ENCODE measurements at places on chromosomes 7 and 10.
A peak's percentile ranks its signal among the peaks of the same experiment; 100 is the strongest.

DNA sequence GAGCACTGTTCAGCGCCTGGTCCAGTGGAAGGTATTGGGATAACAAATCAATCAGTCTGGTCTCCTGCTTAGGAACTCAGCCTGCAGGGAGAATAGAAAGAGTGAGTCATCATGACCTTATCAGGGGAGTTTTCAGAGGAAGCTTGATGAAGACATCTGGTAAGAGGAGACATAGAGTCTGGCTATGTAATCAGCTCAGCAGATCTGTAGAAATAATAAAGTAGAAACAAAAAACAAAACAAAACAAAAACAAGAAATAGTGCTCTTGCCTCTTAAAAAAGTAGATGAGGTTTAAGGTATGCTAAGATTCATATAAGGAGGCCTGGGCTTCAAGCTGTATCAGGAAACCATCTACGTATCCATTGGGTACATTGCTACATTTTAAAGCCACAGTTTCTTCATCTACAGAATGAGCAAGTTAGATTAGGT is 14.4 kb downstream of the TAS2R41 start:
- DNase-seq = no peak

DNA sequence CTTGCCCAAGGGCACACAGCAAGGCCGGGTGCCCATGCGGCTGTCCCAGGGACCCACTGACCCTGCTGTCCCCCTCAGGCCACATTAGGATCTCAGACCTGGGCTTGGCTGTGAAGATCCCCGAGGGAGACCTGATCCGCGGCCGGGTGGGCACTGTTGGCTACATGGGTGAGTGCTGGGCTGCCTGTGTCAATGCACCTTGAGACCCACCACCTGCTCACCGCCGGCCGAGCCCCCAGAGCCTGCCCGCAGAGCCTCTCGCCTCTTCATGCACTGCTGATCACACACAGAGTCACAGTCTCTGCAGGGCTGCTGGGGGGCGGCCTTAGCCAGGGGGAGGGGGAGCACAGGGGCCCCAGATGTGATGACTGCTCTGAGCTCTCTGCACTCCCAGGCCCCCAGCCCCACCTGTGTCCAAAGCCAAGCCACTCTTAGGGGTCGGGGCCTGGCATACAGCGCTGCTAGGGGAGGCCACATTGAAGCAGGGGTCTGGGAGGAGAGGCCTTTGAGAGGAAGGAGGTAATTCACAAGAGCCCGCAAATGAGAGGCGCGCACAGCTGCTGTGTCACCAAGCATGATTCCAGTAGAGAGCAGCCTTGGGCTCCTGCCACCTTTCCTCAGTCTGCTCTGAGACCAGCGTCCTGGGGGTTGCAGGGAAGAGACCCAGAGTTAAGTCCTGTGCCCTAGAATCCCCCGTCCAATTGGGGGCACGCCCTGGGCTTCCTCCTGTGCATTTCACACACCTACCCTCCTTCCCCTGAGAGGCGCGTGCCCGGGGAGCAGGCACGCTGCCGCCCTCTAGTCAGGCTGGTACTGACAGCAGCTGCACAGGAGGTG is 100.4 kb downstream of the RGS10 start:
- DNase-seq = peak; percentile 77

DNA sequence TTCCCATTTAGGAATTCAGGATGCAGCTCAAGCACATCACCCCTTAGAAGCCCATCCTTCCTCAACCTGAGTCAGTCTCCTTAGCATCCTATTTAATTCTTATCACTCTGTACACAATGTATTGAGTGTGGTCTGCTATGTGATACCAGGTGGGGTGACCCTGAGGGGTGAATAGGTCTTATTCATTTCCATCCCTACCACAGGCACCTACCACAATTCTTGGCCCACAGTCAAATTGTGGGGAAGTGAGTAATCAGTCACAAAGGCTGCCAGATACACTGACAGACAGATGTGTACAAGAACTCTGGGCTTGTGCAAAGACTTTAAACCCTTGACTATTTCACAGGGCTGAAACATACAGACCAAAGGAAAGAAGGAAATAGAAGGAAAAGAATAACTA is 560.5 kb downstream of the PARD3 start:
- no peak for DNase-seq

- DNase-seq = peak; percentile 14
Measured at GRCh38 chr10:91797048-91797690, 1.1 kb upstream of the TNKS2 start.

DNA sequence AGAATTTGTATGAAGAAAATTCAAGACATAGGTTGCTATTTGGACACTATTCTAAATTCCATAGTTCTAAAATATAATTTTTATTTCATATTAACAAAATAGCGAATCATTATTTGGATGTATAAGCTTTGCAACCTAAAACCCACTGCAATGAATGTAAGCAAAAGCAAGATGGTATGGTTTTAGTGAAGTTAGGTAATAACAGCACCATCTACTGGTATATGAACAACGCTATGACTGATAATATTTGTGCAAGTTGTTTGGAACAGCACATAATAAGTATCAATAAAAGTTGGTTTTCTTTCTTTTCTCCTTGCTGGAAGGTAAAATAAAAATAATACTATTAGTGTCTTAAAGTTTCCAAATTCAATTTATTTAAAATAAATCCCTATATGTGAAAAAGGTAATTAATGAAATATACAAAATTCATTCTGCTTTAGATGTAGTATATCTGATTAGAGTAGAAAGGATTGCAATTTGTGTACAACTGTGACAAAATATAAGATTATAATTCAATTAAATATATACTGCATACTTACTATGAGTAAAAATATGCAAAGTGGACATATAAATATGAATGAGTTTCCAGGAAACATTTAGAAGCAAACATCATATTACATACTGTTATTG is 79.0 kb upstream of the LSM8 start:
- DNase-seq = no peak

DNA sequence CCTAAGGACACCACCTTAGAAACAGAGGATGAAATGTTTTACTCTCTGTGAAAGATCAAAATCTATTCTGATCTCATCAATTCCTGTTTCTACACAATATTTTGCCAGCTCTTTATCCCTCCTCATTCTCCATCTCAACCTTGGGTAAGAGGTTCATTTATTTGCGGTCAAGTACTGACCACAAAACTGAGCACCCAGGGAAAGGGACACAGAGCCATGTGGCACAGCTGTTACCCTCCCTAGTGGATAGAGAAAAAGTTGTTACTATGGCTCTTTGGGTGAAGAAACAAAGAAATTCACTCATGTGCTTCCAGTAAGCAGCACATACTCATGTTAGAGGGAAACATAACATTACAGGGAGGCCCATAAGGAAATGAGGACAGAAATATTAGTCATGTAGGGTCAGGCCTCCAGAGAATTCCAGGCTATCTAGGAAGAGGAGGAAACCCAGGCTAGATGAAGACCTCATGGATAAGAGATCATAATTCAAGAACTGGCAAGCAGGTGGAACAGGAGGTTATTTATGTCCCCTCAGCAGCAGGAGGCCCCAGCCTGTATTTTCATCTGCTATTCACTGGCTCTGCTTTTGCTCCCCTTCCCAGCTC is 114.5 kb downstream of the ATE1 start:
- no peak for DNase-seq

DNA sequence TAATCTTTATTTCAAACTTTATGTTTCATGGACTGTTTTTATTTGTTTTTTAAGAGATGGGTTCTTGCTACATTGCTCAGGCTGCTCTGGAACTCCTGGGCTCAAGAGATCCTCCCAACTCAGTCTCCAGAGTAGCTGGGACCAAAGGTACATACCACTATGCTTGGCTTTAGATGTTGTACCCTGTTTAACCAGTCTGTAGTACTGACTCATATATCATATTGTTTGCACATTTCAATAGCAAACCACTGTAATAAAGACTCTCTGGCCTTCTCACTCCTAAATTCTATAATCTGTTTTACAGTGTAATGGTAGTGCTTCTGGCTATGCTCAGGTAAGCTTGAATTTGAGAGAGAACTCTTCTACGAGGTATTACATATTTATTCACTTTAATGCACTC is 413.6 kb upstream of the PCDH15 start:
- DNase-seq = no peak

DNA sequence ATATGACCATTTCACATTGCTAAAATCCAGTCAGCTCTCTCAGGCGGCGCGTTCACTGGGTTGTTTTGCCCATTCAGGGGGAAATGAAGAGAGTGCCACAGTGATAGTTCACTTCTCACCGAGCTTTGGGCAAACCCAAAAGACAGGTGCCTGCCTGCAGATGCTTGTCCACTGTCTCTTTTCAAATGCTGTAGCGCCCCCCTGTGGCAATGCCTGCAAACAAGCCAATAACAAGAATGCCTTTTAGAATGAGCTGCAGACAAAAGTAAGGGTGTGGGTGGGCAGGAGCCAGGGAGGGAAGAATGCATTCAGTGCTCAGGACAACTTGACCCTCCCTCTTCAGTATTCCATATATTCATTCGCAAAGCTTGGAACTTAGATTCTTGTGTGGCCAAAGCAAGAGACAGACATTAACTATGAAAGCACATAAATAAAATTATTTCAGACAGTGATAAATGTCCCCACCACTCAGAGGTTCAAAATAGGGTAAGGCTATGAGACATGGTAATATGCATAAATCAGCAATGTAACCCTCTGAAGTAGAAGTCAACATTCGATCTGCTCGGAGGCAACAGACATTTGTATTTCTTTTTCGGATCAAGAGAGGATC is 86.9 kb downstream of the JAZF1 start:
- DNase-seq = peak; percentile 59

DNA sequence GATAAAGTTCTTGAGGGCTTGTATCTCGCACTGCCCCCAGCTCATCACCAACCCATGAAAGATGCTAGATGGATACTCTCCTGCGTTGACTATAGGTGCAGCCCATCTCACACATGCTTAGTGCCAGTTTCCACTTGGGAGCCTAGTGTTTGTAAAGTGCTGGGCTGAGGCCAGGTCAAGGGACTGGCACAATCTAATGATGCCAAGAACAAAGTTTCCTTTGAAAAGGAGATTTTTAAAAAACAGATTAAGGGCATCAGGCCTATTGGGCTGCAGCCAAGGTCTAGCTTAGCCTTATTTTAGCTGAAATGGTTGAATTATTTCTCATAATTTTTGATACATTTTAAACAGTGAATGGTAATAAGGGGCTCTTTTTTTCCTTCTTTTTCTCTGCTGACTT is 259.0 kb downstream of the ADRA2A start:
- DNase-seq = no peak

DNA sequence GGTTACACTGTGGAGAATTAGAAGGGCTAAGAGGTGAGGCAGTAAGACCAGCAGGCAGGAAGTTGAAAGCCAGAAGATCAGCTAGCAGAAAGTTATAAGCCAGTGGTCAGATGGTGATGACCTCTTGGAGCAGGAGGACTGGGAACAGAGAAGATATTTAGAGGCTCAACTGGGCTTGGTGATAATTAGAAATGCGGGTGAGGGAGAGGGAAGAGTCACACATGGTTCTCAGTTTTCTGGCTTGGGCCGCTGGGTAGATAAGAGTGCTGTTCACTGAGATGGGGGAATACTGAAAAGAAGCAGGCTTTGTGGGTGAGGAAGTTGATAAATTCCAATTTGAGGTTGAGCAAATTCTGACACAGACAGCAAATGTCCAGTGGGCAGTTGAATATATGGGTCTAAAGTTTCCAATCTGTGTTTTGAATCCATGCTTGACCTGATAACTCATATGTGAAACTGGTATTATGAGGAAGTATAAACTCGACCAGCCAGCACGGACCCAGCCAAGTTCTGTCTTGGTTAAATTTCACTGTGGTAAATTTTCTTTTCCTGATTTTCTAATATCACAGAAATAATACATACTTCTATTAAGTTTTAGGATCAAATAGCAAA is 22.7 kb downstream of the LSMEM1 start:
- no peak for DNase-seq

DNA sequence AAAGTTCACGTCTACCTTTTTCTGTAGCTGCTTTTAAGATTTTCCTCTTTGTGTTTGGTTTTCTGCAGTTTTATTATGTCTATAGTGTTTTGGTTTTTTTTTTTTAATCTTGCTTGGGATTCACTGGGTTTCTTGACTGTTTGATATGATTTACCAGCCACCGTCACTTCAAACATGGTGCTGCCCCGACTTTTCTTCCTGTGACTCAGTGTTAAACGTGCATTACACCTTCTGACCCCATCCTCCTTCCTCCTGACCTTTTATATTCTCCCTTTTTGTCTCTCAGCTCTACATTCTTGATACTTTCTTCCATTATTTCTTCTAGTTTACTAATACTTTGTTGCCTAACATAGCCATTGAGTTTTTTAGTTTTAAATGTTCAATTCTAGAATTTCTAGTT is 61.5 kb downstream of the GNA12 start:
- DNase-seq = no peak

DNA sequence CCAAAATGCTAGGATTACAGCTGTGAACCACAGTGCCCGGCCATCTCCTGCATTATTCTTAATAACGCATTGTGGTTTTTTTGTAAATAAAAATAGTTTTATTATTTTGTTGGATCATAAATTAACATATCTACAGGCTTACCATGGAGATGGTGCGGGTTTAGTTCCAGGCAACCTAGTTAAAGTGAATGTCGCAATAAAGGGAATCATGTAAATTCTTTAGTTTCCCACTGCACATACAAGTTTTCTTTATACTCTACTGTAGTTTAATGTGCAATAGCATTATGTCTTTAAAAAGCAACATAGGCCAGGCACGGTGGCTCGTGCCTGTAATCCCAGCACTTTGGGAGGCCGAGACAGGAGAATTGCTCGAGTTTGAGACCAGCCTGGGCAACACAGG is 2.4 kb downstream of the PRKRIP1 start:
- DNase-seq = no peak

- no peak for DNase-seq
Measured at GRCh38 chr7:80536426-80536825, 24.6 kb upstream of the GNAT3 start.

GRCh38 chr7:54559401-54559800 is 17.2 kb downstream of the VSTM2A start:
- no peak for DNase-seq

- DNase-seq = no peak
Measured at GRCh38 chr10:61406242-61406641, 46.9 kb downstream of the TMEM26 start.

DNA sequence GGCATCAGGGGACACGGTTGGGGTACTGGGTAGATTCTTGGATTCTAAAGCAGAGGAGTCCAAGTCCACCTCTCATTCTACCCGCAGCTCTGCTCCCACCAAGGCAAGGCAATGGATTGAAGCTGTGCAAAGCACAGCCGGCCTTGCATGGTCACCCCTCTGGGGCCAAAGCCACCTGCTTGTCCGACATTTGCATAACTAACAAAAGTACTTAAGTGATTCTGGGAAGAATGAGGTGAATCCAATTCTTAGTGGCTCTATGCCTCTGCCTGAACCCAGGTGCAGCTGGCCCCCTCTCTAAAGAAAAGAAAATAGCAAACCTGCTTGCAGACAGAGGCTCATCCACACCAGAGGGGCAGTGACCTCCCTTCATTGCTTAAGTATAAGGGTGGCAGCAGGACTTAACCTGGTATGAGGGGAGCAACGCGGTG is 10.7 kb upstream of the COBL start:
- no peak for DNase-seq

DNA sequence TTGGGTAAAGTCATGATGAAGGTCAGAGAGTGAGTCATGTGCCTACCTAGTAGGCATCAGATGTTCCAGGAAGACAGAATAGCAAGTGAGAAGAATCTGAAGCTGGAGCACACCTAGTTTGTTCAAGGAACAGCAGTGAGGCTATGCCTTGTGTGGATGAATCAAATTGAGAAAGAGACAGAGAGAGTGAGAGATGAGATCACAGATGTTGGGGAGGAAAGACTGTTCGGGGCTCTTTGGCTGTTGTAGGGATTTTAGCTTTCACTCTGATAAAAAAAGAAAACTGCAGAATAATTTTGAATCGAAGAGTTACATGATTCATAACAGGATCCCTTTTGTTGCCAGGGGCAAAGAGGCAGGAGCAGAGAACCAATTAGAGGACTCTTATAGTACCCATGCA is 6.3 kb downstream of the LIPF start:
- no peak for DNase-seq

- DNase-seq = no peak
Measured at GRCh38 chr10:92567952-92568600, 5.8 kb downstream of the IDE start.
